WERI-Rb-1 (cell line): ENCODE measurements at places on chromosomes 3 and 15.

DNA sequence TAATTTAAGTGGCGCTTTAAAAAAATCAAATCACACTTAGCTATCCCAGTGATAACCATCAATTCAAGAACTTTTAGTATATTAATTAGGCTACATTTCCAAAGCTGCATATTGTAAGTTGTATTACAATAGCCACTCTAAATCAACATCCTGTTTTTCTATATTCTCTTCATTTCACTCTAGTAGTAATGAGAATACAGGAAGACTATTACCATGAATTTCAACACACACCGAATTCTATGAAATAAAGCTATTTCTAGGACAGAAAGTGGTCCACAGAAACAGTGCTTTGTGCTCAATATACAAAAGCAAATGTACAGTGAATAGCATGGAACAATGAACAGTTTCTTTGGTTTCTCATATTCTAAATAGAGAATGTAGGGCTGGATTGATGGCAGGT lies 24.6 kb downstream of the TRAT1 start:
- no peak for DNase-seq

- DNase-seq = peak; percentile 76
Observed at GRCh38 chr3:50154476-50154839, 666 bp upstream of the SEMA3F start.

- peak; percentile 25 for DNase-seq
Observed at GRCh38 chr15:51229907-51230330, 108.5 kb downstream of the CYP19A1 start.

- DNase-seq = no peak
Observed at GRCh38 chr15:91867581-91868026, 14.1 kb downstream of the SLCO3A1 start.

DNA sequence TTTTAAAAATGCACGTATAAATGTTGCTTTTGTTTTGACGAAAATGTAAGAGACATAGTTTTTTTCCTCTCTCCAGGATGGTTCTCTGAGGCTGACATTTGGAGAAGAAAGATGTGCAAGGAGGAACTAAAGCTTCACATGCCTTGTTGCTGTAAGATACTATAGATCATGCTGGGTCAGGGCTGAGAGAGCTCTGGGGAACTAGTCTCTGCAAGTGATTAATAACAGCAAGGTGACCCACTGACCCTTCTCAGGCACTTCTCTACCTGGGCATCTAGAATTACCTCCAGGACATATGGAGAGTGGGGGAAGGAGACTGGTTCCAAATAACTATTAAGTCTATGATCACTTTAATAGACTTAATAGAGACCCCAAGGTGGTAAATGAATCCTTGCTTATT lies 246.0 kb downstream of the KBTBD8 start:
- DNase-seq = no peak

DNA sequence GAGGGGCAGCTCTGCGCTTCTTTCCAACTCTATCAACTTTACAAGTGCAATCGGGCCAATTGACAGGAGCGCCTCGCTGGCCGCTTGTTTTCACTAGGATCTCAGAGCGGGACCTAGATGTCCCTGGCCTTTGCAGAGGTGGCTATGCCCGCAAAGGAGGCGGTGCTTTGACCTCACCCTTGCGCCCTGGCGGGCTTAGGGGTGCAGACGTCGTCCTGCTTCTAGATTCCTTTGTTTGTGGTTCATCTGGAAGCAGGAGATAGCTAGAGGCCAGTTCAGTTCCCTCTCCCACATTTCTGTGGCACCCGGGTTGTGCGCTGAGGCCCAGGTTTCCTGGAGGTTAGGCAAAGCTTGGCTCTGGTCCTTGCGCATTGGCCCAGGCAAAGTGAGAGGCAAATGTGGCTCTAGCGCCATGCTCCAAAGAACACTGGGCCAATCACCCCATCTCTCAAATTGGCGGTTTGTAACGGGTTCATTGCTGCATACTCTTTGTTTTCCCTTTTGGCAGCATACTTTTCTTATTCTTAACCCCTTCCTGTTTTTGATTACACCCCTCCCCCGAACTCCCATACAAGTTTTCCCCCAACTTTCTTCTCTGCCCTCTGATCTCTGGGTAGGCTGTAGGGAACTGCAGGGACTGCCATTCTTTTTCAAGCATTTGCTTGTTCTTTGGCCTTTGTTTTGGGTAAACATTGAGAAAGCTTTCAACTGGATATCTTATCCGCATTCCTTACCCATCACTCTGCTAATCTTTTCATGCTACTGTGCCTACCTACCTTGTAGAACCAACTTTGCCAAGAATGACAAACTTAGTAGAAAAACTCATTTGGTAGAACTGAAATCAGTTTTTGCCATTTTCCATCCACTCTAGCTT lies 1.4 kb downstream of the PPM1L start:
- no peak for DNase-seq

DNA sequence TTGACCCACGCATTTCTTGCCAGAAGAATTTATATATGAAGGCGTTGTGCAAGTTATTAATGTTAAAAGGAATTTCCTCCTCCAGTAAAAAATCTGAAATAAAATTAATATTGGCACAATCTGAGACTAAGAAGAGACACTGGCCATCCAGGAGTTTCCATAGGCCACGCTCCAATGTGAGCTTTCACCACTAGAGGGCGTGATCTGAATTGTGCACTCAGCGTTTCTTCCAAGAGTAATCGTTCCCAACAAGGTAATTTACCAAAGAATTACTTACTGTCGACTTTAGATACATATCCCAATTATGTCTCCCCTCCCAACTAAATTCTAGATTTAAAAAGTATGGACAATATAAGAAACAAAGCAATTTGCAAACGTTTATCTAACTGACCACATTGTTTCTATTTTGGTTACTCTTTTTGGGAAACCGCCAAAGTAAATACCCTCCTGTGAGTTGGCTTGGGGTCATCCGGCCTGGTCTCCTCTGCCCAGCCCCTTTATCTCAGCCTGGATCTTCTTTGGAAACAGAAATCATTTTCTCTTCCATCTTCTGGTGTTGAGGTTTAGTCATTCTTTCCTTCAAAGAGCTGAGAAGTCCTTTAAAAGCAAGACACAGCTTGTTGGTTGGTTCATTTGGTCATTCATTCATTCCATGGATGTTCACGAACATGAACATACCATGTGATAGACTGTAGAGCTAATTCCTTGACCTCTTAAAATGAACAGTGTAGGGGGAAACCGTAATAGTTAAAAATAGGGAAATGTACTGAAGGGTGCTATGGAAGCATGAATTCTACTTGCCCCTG lies 26.2 kb downstream of the POLR2M start:
- peak; percentile 59 for DNase-seq

GRCh38 chr3:81612768-81613167 lies 148.7 kb downstream of the GBE1 start:
- DNase-seq = no peak

- no peak for DNase-seq
Observed at GRCh38 chr3:43217633-43218032, 68.7 kb upstream of the SNRK start.

DNA sequence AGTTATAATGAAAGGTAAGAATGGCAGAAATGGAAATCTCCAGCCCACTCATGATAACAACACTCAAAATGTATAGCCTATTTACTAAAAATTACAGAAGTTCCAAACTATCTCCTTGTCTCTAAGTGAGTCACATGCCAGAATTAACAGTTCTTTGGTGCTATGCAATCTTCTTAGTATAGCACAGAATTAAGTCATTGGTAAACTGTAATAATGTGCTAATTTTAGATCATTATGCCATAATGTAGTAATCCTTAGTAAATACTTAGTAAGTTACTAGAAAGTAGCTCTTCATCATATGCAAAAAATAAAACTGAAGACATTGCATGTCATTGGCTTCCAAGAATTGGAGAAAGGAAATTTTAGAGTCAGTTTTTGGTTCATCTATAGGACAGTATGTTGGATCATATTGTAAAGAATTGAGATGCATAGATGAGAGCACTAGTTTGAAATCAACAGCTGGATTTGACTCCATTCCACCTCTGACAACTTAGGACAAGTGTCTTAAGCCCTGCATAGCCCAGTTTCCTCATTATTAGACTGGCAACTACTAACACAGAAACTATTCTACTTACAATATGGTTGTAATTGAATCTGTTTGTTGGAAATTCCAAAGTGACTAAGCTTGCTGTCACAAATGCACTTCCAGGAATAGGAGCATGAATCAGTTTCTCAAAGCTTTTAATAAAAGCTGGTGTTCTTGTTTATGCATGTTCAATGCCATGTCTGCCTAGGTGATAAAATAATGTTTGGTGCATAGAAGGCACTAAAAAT lies 40.1 kb upstream of the CD47 start:
- no peak for DNase-seq

- DNase-seq = no peak
Observed at GRCh38 chr3:135271177-135272025, 476.3 kb downstream of the EPHB1 start.

DNA sequence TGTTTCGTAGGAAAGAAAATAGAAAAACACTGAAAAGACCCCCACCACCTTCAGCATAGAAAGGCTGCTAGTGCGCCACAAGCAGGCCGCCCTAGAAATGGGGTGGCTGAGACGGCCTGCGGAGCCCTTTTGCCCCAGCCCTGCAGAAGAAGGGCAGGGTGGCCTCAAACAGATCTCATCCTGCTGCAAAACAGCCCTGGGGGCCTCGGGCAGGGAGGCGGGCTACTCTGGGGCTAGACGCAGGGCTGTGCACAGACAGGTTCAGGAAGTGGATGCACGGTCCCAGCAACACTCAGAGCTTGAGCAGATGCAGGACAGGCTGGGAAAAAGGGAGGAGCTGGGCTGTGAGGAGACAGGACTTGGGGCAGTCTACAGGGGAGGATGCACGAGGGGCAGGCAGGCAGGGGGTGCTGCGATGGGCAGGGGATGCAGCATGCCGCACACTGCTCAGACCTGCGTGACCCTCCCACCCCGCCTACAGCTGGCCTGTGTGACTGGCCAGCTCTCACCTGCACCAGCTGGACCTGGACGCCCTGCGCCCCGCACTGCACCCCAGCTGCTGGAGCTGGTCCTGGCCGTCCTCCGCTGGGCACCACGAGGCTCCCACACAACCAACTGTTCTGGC lies 34.3 kb downstream of the ZXDC start:
- DNase-seq = no peak

DNA sequence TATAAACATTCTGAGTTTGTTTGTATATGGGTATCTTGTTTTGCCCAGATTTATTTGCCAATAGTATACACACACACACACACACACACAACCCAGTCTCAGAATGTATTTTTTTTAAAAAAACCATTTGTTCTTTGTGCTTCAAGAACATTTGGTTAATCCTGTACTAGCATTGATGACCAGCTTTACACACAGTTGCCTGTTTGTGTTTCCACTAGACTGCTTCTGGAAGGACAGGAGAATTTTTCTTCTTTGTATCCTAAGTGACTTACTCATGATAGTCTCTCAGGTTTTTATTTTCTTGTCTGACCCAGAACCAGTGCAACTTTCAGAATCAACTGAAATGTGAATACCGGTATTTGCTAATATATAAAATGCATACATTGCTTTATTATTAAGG lies 40.5 kb downstream of the U2SURP start:
- DNase-seq = no peak

- DNase-seq = no peak
Observed at GRCh38 chr3:111227216-111227615, 155.6 kb downstream of the NECTIN3 start.

GRCh38 chr15:101497017-101497416 lies 7.5 kb upstream of the PCSK6 start:
- no peak for DNase-seq

DNA sequence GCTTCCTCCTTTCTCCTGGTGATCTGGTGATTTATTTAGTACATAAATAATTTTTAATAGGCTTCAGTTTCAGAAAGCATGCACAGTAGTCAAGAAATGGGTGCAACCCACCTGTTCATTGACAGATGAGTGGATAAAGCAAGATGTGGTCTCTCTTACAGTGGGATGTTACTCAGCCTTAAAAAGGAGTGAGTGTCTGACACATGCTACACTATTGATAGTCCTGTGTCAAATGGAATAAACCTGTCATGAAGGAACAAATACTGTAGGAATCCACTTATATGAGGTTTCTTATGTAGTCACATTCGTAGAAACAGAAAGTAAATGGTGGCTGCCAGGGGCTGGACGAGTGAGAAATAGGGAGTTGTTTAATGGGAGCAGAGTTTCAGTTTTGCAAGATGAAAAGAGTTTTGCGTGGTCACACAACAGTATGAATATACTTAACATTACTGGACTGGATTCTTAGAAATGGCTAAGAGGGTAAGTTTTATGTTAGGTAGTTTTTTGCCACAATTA lies 56.0 kb upstream of the PPARG start:
- DNase-seq = no peak

- peak; percentile 49 for DNase-seq
Observed at GRCh38 chr3:126493739-126494138, 18.0 kb upstream of the ZXDC start.
